ENCODE measurements at places on chromosomes 16 and 17.
A peak's percentile ranks its signal among the peaks of the same experiment; 100 is the strongest.

- peak; percentile 64 for DNase-seq
Observed at GRCh38 chr17:60600490-60601446, 775 bp downstream of the PPM1D start.

DNA sequence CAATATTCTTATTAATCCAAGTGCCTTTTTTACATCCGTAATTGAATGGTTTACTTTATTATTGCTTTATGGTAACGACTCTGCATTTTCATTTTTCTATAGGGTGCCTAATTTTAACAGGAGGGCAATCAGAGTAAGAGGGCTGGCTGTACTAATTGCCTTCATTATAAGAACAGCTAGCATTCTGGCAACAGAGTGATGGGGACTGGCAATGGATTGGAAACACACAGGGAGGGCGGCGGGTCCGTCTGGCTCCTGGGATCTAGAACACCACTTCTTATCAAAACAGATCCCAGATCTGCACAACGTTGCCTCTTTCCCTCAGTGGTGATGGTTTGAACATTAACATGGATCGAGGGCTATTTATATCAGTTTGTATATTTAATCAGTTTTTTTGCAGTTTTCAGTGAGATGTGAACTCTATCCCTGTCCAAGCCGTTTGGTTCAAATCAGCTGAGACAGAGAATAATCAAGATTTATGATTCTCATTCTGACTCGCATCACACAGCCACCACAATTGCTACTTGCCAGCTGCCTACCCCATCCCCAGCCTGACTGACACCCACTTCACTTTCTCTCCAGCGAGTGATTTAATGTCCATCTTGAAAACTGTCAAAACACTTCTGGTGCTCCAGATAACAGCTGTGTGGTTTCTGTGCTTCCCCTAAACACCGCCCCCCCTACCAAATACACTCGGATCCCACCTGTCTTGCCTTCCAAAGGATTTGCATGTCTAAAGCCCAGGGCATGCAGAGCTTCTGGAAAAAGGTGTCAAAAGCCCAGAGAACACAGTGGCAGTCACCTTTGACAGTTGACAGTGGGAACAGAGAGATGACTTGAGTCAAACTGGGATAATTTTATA is 327.9 kb downstream of the HS3ST4 start:
- no peak for DNase-seq

GRCh38 chr16:17432901-17433576 is 37.7 kb downstream of the XYLT1 start:
- no peak for DNase-seq

DNA sequence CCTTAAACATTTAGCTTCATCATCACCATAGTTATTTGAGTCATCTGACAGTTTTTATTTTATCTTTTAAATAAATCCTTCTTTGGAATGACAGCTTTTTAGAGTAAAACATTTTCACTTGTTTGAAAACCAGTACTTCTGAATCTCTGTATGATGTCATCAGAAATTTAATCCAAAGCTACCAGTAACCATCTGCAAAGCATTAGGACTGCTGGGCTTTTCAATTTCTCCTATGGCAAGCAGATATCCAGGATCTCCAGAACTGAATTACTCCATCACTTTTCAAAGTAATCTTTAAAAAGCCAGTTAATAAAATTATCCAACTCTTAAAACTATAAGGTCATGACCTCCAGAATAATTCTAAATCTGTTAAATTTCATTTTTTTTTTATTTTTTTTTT is 51.5 kb downstream of the CHCT1 start:
- DNase-seq = no peak

- no peak for DNase-seq
Observed at GRCh38 chr17:76492123-76492988, 8.9 kb downstream of the RHBDF2 start.

GRCh38 chr17:34909040-34909439 is 52.2 kb downstream of the CCT6B start:
- DNase-seq = no peak

- no peak for DNase-seq
Observed at GRCh38 chr16:1275791-1276579, 20.1 kb downstream of the TPSD1 start.

- no peak for DNase-seq
Observed at GRCh38 chr16:4944333-4945281, 7.7 kb upstream of the PPL start.

- DNase-seq = no peak
Observed at GRCh38 chr17:63435681-63436522, 10.2 kb downstream of the CYB561 start.

- no peak for DNase-seq
Observed at GRCh38 chr16:76409706-76410105, 132.5 kb downstream of the CNTNAP4 start.

GRCh38 chr17:37841232-37841631 is 83.0 kb upstream of the TBC1D3K start:
- no peak for DNase-seq

GRCh38 chr16:28063591-28064061 is at the start of gene GSG1L:
Gene GSG1L, minus strand, starts transcription at chr16:28063714. Its CDS starts 290 bp downstream, at chr16:28063424.
- no peak for DNase-seq

GRCh38 chr17:2962236-2962635 is 101.2 kb downstream of the OR1D5 start:
- DNase-seq = no peak

DNA sequence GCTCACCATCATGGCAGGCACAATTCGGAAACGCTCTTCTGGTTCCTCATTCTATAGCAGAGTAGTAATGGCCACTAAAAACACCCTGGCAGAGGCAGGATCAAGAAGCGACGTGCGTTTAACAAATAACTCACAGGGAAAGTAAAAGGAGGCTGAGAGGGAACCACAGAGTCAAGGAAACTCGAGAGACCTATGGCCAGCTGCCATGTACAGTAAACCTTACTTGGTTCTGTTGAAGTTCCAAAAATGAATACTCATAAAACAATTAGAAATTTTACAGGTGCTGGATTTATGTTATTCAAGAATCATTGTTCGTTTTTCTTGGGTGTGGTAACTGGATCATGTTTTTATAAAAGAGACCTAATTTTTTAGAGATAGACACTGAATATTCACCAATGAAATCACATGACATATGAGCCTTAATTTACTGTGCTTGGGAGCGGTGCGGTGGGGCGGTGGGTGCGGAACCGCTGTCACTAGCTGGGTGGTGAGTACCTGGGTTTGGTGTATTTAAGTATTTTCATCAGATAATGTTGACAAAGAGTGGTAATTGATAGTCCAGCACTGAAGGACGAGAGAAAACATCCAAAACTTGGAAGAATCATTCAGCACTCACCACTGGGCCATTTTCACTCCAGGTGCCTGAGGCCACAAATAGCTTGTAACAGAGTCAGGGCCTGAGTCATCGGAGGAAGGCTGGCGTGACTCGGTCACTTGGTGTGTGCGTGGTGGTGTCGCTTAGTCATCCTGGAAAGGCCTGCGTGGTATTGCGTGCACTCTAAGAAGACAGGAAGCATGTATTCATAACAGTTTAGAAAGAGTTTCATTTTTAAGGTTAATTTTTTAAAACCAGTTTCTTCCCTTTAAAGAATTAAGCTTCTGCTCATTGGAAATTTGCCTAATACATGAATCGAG is 135.4 kb upstream of the CHMP6 start:
- peak; percentile 90 for DNase-seq

GRCh38 chr17:81819708-81820107 is 13.4 kb downstream of the MCRIP1 start:
- DNase-seq = no peak

- DNase-seq = no peak
Observed at GRCh38 chr16:10827691-10828341, 9.2 kb upstream of the TVP23A start.

- DNase-seq = no peak
Observed at GRCh38 chr17:65548269-65548969, 13.0 kb downstream of the AXIN2 start.

DNA sequence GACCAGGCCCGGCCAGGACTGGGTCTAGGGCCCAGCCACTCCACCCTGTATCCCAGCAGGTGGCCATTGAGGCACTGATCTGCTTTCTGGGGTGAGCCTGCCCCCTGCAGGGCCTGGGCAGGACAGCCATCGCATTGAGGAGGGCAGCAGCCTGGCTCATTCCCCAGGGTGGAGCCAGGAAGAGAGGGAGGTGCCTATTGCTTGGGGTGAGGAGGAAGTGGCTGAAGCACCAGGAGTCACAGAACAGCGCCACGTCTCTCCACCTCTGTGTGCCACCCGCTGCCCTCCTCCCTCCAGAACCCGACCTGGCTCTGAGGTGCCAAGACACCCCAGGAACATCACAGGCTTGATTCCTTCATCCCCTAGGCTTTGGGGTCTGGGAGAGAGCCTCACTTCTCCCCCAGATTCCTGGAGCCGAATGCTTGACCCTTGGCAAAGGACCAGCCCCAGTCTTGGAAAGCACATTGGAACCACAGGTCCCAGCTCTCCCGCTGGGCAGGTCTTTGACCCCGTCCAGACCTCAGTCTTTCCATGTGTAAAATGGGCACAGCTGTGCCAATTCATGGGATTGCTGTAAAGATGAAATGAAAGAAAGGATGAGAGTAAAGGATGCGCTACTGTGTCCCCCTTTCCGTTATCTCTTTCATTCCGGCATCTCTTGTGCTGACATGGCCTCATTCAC is 7.2 kb upstream of the KRT36 start:
- DNase-seq = peak; percentile 34

- no peak for DNase-seq
Observed at GRCh38 chr16:10253409-10253808, 71.2 kb upstream of the GRIN2A start.

DNA sequence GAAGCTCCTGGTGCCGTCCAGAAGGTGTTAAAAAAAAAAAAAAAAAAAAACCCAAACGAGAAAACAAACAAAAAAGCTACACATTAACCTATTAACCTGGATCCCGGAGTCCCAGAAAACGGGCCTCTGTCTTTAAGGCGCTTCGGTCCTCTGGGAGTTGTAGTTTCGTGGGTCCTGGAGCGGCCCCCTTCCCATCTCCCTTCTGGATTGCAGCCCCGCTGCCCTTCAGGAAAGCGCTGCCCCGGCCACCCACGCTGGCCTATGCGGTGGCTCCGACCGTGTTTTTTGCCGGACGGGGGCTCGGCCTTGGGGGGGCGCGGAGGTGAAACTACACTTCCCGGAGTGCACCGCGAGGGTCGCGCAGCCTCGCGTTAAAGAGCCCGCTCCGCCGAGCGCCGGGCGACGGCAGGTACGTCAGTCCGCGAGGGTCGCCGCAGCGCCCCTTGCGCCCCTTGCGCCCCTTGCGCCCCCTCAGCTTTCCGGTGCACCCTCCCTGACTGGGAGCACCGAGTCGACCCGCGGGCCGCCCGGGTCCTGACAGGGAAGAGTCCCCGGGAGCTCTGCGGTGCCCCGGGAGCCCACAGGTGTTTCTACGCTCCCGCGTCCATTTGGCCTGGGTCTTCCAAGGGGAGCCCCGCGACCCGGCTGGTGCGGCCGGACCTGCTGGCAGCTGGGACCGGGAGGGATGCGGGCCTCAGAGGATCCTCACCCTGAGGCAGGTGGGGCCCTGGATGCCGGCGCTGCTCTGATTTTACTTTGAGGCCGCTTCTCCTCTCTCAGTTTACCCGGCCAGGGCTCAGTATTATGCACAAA is at the start of gene FCSK:
Gene FCSK, plus strand, starts transcription at position 374 of the 813 bp plus-strand sequence. CDS start 8,596 bp downstream, outside the sequence.
- DNase-seq = peak; percentile 62

DNA sequence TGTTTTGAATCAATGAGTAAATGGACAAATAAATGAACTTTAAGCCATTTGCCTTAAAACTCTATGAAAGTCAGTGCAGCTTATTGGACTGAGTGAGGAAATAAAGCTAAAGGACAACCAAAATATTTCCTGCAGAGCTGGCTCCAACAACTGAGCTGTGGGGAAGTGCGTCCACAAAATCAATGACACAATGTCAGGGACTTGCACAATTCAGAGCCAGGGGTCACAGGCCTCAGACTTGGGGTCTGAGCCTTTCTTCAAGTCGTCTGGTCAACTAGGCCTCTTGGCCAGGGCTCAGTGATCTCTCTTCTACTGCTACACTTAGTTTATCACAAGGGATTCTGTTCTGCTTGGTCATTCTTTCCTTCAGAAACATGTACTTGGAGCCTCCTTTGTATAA is 26.2 kb upstream of the RHBDL3 start:
- DNase-seq = no peak

DNA sequence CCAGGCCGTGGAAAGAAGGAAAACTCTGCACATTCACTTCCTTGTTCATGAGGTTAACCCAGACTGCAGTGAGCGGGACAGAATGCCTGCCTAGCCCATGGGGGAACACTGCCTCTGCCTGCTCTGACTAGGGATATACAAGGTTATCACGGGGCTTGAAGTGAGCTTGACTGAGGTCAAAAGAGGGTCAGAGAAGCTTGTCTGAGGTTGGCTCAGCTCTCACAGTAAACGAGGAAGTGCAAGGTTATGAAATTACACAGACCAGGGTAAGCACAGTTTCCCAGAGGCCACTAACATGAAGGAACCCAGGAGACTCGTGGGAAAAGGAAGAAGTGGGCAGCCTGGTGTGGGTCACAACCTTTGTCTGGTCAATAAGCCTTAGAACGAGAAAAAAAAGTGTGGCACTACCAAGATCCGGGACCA is 28.7 kb downstream of the HIC1 start:
- DNase-seq = no peak

- no peak for DNase-seq
Observed at GRCh38 chr16:82459580-82460256, 167.1 kb upstream of the CDH13 start.

GRCh38 chr16:85564277-85565051 is 48.7 kb upstream of the GSE1 start:
- DNase-seq = peak; percentile 61

- DNase-seq = no peak
Observed at GRCh38 chr17:36496018-36496789, 9.7 kb downstream of the ZNHIT3 start.

Measured in stimulated activated naive CD4-positive, alpha-beta T cell treated with Interleukin-2 at 50 U/mL for 16 hours (primary cell).